ENCODE measurements at places on chromosomes 1 and 21.
A peak's percentile ranks its signal among the peaks of the same experiment; 100 is the strongest.

GRCh38 chr1:17009706-17010105, 2.0 kb downstream of the ATP13A2 start:
- no peak for DNase-seq

- no peak for DNase-seq
Observed at GRCh38 chr1:74812180-74812541, 79.2 kb downstream of the TYW3 start.

- DNase-seq, result no peak
Observed at GRCh38 chr1:51101976-51102375, at the start of gene C1orf185. C1orf185 (plus strand) TSS chr1:51102228; CDS start chr1:51102234, 6 bp downstream.

- DNase-seq, result peak; percentile 35
Observed at GRCh38 chr21:30434033-30434631, 4.1 kb downstream of the KRTAP13-4 start.

DNA sequence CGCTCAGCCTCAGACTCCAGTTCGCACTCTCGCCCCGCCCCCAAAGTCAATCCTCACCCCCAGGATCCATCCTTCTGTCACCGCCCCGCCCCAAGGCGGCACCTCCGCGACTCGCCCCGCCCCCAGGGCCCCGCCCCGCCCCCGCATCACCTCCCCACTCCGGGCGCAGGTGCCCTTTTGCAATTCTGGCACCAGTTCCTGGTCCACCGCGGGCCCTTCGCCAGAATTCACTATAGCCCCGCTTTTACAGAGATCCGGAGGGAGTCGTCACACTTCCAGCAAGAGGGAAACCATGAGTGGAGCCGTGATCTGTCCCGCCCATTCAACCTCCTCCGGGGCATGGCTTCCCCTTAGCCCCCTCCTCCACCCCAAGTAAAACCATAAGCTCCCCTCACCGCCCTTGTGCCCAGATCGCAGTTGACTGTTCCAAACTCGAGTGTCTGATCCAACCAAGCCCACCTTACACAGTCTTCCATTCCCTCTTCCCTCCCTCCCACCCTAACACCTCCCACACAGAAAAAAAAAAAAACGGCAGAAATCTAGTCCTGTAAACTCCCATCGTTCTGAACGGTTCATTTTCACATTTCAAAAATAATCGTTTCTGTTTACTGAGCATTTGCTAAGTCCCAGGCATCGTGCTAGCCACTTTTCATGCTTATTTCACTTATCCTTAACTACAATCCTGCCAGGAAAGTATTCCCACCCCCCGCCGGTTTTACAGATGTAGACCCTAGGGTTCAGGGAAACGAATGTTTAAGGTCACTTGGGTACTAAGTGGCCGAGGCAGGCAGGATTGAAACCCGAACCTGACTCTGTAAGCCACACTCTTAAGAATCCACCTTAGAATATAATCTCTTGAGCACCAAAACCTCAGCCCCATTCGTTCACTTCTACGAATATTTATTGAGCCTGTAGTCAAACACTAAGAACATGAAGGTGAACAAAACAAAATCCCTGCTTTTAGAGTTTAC, 1.3 kb upstream of the DNAJC16 start:
- DNase-seq, result peak; percentile 15

DNA sequence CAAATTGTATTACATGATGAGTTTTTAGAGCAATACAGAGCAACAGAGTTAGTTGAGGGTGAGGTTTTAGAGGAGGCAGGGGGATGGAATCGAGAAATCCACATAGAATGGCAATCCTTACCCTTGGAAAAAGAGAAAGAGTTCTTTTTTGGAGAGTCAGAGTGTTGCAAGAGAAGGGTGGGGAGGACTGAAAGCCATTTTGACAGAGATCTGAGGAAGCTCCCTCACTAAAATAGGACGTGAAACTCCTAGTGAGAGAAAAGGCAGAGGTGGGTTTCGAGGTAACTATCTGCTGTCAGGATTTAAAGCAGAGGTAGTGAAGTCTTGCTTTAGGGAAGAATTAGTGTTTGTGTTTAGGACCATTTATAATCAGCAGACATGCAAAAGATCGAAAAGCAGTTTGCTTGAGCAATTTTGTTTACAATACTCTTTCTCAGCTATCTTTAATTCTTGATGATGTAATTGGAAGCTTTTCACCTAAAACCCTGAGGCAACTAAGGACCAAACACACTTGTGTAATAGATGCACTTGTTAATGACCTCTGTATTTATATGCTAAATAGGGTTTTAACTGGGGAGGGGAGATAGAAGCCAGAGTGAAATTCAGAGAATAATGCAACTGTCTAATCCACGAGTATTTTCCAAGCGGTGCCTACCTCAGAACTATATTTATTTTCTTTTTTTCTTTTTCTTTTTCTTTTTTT, 20.0 kb downstream of the ADAMTS5 start:
- no peak for DNase-seq
